CD4-positive, alpha-beta memory T cell (primary cell): ENCODE measurements at places on chromosomes 2 and 18.

GRCh38 chr2:70003093-70003830, 41.8 kb upstream of the ASPRV1 start:
- DNase-seq: no peak

DNA sequence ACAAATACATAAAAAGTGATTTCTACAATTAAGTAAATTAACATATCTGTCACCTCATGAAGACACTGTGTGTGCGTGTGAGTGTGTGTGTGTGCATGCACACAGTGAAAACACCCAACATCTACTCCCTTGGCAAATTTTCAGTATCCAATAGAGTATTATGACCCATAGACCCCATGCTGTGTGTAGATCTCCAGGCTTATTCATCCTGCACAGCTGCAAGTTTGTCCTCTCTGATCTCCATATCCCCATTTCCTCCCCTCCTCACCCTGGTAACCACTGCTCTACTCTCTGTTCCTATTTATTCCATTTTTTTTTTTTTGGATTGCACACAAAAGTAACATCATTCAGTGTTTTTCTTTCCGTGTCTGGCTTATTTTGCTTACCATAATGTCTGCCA, 391.0 kb downstream of the SOX11 start:
- DNase-seq: no peak

GRCh38 chr2:228056293-228057097, 125.0 kb downstream of the SPHKAP start:
- no peak for DNase-seq

- peak; percentile 43 for DNase-seq
Observed at GRCh38 chr18:74951165-74951760, 257.7 kb downstream of the PTGR3 start.

GRCh38 chr2:134621939-134622705, 96.7 kb downstream of the TMEM163 start:
- DNase-seq: no peak
